Naive thymus-derived CD4-positive, alpha-beta T cell (primary cell): ENCODE measurements at places on chromosomes 12 and 14. TPM values are rescaled to one million over a fixed set of nuclear protein-coding genes. Genes with fewer than 3 reads are reported as not detected.

- DNase-seq = no peak
Measured at GRCh38 chr12:99133401-99133800, 488.3 kb downstream of the APAF1 start.

DNA sequence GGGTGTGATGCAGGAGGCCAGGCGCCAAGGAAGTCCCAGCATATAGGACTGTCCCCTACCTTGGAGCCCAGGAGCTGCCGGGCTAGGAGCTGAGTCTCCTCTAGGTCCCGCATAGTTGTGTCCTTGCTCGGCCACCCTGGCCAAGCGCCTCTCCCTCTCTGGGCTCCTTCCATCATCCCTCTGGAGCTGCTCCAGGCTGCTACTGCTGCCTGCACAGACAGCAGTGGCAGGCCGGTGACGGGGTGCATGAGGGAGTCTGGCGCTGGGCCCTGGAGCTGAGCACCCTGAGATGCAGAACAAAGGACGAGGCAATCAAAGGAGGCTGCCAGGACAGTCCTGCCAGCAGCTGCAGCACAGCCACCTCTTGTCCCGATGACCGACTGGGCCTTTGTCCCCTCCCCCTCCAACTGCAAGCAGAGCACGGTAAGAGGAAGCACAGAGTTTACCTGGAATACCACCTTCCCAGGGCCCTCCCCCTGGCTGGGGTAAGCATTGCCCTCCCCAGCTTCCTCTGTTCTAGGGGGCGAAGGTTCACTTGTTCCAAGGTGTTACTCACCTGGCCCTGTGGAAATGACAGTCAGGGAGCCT is 10.4 kb downstream of the DTX1 start:
- no peak for DNase-seq

GRCh38 chr12:123840765-123841425 is 78.8 kb downstream of the DNAH10 start:
- no peak for DNase-seq

- no peak for DNase-seq
Measured at GRCh38 chr14:69204753-69205152, 13.5 kb downstream of the EXD2 start.

- DNase-seq = no peak
Measured at GRCh38 chr12:31929027-31929526, 30.1 kb upstream of the RESF1 start.

DNA sequence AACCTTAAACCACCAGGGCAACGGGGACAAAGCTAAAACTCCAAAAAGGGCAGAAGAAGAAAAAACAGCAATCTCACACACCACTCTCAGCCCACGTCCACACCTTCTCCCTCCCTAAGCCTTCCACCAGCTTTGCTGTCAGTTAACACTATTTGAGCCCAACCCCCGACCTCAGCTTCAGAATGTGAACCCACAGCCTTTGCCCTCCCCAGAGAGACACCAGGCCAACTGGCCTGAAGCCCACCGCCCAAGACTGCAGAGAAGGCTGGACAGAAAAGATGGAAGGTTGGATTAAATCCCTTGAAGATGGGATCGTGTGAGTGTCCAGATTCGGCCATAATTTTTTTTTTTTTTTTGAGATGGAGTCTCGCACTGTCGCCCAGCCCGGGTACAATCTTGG is 22.4 kb downstream of the IRF2BPL start:
- DNase-seq = no peak

- DNase-seq = no peak
Measured at GRCh38 chr12:69898236-69898635, 73.2 kb downstream of the MYRFL start.

DNA sequence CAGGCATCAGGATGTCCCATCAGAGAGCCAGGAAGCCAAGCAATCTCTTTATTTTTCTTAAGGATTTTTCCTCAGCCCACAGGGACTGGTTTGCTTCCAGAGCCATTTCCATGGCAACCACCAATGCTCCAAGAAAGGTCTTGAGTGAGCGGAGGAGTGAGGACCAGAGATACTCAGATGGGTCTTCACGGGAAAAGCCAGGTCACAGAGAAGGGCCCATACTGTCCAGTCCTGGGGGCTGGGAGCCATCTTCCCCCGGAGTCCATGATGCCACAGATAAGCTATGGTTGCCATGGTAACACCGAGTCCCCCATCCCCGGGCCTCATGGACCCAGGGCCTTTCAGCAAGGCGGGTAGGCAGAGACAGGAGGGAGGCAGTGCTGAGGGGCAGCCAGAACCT is 28.6 kb downstream of the CMKLR1 start:
- no peak for DNase-seq

DNA sequence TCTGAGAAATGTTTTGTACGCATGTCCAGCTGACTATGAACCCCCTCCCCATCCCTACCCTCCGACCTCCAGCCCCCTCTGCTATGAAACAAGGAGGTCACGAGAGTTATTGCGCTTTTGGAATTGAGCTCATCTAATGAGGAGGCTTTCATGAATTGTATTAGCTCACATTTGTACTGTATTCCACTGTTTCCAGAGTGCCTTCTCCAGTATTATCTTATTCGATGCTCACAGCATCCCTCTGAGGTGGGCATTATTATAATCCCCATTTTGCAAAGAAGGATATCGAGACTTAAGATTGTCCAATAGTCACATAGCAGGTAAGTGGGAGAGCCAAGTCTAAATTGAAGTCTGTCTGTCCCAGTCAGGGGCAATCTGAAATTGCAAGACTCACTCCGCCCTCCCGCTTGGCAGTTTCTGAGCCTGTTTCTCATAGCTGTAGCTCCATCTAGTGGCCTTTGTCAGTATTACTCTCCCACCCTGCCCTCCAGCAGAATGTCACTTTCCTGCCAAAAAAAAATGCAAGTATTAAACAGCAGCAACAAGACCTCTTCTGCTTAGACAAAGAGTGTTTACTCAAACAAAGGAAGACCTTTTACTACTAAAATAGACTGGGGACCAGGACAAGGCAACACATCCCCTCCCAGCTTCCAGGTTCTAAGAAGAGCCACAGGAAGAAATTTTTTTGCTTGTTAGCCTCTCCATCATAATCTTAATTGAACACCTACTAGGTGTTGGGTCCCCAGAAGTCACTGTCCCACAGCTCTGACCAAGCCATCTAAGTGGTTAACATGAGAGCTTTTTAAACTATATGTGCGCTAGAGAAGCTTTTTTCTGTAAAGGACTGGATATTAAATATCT is 48.6 kb upstream of the TMEM233 start:
- peak; percentile 39 for DNase-seq

DNA sequence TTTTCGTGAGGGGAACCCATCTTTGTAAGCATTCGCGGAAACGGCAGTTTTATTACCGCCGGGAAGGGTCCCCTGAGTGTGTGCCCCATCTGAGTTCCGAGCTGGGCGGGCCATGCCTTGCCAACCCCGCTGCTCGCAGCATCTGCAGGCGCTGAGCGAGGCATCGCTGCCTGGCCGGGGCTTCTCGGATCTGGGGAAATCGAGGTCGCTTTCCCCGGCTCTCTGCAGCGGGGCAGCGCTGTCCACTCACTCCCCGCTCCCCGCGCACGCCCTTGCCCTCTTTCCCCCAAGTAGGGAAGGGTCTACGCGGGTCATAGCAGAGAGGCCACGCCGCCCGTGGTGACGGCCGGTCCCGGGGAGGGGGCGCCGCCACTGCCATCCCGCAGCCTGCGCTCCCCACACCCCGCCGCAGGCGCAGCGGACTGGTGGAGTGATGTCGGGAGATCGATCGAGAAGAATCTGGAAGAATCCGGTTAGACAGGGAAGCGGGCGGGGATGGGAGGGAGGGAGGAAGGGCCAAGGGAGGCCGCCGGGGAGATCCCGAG is 507 bp upstream of the FKBP4 start:
- DNase-seq = no peak

- no peak for DNase-seq
Measured at GRCh38 chr14:68131907-68132306, 312.3 kb downstream of the RAD51B start.

- no peak for DNase-seq
Measured at GRCh38 chr14:63692310-63693020, 35.4 kb downstream of the SGPP1 start.

DNA sequence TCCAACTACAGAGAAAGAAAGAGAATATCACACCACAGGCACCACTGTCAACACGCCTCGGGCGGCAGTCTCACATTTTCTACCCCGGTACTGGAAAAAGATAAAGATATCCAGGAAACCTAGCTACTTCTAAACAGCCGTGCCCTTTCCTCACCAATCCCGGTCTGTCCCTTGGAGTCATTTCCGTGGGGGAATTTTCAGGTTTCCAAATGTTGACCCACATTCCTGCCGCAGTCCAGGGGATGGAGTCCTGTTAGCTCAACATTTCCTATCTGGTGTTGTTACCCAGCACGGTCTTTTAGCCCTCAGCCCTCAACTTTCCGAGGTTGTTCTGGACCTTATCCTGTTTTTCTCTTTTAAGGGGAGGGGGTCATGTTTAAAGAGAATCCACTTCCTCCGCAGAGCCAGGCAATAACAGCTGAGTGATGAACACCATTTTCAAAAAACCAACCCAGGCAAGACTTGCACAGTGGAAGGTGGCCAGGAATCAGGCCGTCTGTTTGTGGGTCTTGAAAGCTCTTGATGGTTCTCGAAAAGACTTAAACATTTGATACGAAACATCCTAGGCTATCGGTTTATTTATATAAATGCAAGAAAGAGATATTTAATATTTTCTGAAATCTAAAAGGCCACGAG is 4.6 kb downstream of the SSH1 start:
- DNase-seq = no peak

GRCh38 chr12:29703528-29703927 is 80.2 kb downstream of the TMTC1 start:
- DNase-seq = no peak

GRCh38 chr14:68384335-68384734 is 408.5 kb downstream of the ZFP36L1 start:
- no peak for DNase-seq

GRCh38 chr12:75613981-75614380 is 102.6 kb upstream of the KRR1 start:
- no peak for DNase-seq

GRCh38 chr12:29309320-29309902 is 71.6 kb downstream of the ERGIC2 start:
- no peak for DNase-seq

DNA sequence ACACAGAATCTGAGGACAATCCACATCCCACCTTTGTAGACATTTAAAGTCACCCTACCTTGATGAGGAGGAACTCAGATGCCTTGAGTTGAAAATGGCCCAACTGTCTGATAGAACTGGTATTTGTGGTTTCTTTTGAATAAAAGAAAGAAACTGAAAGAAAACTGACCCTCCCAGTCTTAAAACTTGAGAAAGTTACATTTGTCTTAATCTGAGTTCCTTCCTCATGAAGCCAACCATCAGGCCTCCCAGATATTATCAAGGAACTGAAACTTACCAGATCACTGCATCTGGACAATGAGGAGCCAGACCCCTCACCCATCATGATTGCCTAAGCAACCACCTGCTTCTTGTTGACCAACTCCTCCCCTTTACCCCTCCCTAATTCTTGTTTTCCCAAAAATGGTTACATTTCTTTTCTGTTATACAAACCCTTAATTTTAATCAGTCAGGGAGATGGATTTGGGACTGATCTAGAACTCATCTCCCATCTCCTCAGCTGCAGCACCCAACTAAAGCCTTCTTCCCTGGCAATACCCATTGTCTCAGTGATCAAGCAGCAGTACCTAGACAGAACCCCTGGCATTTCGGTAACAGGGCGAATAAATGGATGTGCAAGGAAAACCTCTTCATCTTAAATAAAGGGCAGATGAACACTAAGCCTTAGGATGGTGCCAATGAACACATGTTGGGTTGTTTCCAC is 72.0 kb upstream of the RESF1 start:
- no peak for DNase-seq

DNA sequence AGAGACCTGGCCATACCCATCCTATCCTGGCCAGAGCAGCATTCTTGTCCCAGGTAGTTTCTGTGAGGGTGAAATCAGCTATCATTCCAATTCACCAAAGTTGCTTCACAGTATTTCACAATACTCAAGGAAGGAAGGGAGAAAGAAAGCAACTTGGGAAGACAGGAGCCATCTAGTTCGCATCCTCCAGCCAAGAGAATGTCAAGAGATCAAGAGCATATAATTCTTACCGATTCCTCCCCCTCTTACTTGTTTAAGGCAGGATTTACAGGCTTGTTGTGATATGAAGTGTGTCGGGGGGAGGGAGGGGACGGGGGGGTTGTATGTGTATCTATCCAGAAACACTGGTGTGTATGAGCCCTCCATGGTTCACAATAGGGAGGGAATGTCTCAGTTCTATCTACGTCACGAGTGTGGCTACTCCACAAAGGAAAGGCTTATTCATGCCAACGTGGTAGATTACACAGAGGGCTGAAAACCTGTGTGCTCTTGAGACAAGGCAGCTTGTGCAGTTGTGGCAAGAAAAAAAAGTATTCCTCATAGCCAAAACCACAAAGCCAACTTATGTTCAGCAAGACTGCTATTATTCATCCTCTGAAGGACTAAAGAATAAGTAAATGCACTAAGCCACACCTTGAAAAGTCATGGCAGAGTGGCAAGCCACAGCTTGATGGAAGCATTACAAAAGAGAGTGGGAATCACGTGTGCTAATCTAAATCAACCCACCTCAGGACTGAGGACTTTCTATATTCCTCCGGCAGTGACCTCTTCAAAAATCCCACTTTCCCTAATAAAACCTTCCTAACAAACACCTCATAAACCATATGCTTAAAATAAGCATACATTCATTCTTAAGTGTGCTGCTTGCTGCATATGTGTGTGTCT is 35.0 kb downstream of the CORO1C start:
- peak; percentile 34 for DNase-seq

- no peak for DNase-seq
Measured at GRCh38 chr14:98177551-98177950, 1094.4 kb downstream of the BCL11B start.

- no peak for DNase-seq
Measured at GRCh38 chr12:94566345-94566744, 84.0 kb downstream of the TMCC3 start.

- DNase-seq = no peak
Measured at GRCh38 chr12:11653215-11653753, 3.8 kb downstream of the ETV6 start.

The SPRYD3 gene
- 57.6 TPM for polyA plus RNA-seq

The PPP1CC gene
- 126 TPM for polyA plus RNA-seq

The KLRC1 gene
- polyA plus RNA-seq = not detected

The PRIMA1 gene
- polyA plus RNA-seq = not detected

The ZDHHC22 gene
- polyA plus RNA-seq = not detected

The MANSC4 gene
- polyA plus RNA-seq = not detected

The EGLN3 gene
- polyA plus RNA-seq = 1.5 TPM

The HHIPL1 gene
- not detected for polyA plus RNA-seq

The TMEM106C gene
- 57.3 TPM for polyA plus RNA-seq

The CCDC59 gene
- polyA plus RNA-seq = 79.7 TPM

The GNG2 gene
- 117 TPM for polyA plus RNA-seq
